RWPE2 (cell line): ENCODE measurements at places on chromosomes 5 and 9.

GRCh38 chr5:18745988-18746615 is 1111.8 kb downstream of the TAF11L14 start:
- no peak for DNase-seq

- DNase-seq: no peak
Measured at GRCh38 chr9:129781981-129782380, 21.0 kb upstream of the TOR1B start.

GRCh38 chr9:87062746-87063145 is 115.4 kb upstream of the GAS1 start:
- DNase-seq: no peak

GRCh38 chr5:175922192-175922885 is 45.8 kb downstream of the THOC3 start:
- DNase-seq: no peak

DNA sequence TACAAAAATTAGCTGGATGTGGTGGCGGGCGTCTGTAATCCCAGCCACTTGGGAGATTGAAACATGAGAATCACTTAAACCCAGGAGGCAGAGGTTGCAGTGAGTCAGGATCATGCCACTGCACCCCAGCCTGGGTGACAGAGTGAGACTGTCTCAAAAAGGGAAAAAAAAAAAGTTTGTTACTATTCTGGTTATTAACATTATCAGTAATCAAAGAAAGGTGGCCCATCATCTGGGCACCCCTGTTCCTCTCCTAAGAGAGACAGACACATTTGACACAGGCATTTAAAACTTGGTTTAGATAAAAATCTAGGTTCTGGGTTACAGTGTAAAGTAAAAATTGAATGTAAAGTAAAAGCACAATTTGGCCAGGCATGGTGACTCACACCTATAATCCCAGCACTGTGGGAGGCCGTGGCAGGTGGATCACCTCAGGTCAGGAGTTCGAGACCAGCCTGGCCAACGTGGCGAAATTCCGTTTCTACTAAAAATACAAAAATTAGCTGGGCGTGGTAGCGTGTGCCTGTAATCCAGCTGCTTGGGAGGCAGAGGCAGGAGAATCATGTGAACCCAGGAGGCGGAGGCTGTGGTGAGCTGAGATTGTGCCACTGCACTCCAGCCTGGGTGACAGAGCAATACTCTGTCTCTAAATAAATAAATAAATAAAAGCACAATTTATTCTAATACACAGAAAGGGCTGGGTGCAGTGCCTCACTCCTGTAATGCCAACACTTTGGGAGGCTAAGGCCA is 16.7 kb upstream of the PHYHD1 start:
- DNase-seq: no peak

DNA sequence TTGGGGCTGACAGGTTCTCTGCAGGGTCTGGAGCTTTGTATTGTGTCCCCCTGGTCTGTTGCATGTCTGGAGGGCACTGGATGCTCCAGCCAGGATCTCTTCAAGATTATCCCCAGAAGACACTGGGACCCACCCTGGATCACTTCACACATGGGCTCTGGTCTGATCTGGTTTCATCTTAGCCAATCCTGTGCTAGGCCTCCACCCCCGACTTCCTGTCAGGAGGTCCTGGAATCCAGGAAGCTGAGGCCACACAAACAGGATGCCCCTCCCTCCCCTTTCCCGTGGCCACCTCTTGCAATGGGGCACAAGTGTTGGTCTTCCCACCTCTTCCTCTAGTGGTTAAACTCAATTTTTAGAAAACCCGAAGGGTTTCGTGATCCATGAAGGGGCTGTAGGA is 242.6 kb upstream of the MVB12B start:
- no peak for DNase-seq

- DNase-seq: no peak
Measured at GRCh38 chr5:176180339-176180738, 57.9 kb upstream of the SIMC1 start.

DNA sequence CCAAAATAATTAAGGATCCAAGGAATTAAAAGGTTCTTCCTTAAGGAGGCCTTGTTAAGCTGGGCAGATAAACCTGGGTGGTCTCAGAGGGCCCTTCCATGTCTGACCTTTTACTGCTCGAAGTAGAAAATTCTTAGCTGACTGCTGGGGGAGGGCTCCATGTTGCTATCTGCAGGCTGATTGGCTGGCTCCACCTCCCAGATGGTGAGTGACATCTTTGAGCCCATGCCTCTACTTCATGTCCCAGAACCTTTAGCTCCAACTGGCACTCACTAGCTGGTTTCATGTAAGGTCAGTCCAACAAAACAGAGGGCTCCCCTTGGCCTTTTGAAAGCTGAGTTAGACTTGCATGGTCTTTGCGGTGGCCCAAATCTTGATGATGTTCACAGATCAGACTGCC is 188.2 kb downstream of the PAX5 start:
- no peak for DNase-seq

- DNase-seq: peak; percentile 89
Measured at GRCh38 chr5:128349044-128349858, 188.8 kb downstream of the FBN2 start.

DNA sequence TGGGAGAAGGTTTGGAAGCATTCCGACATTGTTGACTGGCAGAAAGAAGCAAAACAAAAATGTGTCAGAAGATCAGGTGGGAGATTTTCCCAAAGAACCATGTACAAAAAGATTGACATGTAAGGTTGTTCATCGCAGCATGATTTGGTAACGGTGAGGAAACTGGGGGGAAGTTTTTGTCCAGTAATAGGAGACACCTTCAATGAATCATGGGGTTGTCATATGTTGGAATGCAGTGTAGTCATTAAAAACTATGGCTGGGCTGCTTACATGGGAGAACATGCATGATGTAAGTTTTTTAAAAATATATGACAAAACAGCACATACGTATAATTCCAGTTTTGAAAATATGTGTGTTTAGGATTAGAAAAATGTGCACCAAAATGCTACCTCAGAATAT is 50.5 kb downstream of the HSD17B3 start:
- no peak for DNase-seq

GRCh38 chr5:177426566-177427210 is at the start of gene GRK6:
Gene GRK6, plus strand, starts transcription at chr5:177426676. Its CDS starts 170 bp downstream, at chr5:177426846.
- DNase-seq: peak; percentile 73

DNA sequence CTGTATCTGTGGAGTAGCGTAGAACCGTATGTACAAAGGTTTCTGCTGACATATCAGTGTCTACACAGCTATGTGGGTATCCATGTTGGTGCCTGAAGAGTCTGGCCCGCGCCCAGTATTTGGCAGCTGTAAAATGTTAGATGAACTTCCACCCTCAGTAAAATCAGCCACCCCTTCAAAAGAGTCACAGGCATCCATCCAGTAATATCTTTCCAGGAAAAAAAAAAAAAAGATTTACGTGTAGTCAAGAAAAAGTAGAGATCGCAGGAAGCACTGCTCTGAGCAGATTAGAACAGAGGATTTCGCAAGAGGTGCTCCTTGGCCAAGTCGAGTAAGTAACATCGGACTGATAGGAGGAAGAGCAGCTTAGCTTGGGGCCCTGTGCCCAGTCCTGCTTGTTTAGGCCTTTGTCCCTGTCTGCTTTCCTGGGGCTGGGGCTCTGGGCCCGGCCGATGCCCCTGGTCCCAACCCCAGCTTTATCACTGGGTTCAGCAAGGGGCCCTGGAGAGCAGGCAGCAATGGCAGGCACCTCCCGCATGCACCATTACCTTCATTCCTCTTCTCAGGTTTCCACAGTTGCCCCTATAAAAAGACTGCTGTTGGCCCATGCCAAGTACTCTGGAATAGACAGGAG is 21.2 kb downstream of the DAPK1 start:
- DNase-seq: no peak

DNA sequence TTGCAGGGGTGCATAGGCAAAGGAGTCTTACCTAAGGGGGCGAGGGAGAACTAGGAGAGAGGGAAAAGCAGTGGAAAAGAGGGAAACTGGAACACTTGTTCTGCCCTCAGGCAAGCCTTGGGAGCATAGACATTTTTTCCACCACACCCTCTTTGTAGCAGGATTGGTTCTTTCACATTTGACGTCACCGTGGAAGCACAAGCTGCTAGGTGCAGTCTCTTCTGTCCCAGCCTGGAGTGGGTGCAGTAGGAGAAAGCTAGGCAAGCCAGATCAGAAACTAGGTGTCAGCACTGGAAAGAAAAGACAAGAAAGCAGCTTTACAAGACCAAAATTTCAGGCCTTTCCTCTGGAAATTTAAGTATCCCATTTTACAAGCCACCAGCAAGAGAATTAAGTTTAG is 440.4 kb downstream of the EFNA5 start:
- DNase-seq: no peak

- DNase-seq: no peak
Measured at GRCh38 chr5:171965745-171966144, 40.7 kb downstream of the FBXW11 start.

GRCh38 chr9:77218612-77219011 is 41.3 kb downstream of the VPS13A start:
- no peak for DNase-seq

GRCh38 chr5:154779105-154779504 is 23.9 kb downstream of the LARP1 start:
- no peak for DNase-seq

DNA sequence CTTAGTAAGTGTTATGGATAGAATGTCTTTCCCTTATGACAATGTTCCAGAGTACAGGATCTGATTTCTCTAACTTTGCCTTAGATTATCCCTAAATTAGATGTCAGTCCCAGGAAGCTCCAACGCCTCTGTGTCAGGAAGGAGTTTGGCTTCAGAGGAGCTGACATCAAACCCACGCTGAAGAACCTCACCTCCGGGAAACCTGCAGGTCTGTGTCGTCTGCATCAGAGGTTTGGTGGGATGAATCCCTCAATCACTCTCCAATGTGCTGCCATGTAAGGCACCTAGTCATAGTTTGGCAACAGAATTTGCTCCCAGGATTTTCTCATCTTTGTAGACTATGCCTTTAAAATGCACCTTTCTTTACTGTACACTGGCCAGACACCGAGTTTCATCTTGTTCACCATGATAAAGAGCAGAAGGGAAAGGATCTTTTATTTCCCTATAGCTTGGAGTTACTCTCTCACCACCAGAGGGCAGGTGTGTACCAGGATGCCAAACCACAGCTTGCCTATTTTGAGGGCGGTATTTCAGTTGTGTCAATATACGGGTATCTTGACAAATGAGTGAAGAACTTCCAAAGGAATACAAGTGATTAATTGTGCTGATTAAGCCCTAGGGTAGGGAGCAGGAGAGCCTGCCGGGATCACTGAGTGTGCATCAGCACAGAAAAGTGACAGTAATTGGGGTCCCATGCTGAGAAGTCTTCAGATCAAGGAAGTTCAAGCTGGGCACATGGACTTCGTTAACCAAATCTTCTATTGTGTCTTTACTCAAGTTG is 23.4 kb downstream of the MINAR2 start:
- DNase-seq: no peak

- DNase-seq: no peak
Measured at GRCh38 chr9:101435601-101436079, at the start of gene ALDOB. Gene ALDOB, minus strand, starts transcription at chr9:101435774. Its CDS starts 4,887 bp downstream, at chr9:101430887.

GRCh38 chr5:173866858-173867679 is 21.1 kb upstream of the CPEB4 start:
- no peak for DNase-seq

DNA sequence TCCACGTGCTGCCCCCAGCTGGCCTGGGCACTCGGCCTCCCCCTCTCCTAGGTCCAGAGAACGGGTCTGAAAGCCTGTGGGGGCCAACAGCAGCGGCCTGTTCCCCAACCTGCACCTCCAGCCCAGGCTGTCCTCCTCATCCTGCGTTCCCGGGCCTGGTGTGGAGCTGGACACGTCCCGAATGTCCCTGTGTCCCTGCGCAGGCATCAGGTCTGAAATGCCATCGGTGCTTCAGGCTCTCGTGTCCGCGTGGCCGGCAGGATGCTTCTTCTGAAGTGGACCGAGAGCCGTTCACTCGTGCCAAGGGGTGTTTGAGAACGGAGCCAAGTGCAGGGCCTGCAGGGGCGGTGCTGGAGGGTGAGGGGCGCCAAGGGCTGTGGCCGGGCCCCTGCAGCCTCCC is 24.7 kb upstream of the UBAC1 start:
- no peak for DNase-seq

- no peak for DNase-seq
Measured at GRCh38 chr5:95821110-95822021, 1.2 kb downstream of the GLRX start.

DNA sequence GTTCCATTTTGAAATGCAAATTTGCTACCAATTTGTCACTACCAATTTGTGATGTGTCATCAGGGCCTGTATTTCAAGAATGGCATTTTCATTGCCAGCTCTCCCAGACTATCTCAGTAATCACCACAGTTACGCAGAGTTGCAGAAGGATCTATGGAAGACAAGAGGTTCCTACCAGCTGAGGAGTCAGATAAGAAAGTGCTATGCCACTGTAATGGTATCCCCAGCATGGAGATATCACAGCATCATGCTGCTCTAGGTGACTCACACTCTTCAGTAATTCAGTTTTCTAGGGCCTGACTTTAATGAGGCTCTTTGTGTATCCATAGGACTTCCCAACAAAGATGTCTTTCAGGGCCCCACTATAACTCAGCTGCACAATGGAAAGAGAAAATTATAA is 490.3 kb downstream of the ARHGEF28 start:
- no peak for DNase-seq

GRCh38 chr5:150503977-150504620 is 3.8 kb upstream of the NDST1 start:
- DNase-seq: no peak

GRCh38 chr9:131826966-131827525 is 87.2 kb upstream of the RAPGEF1 start:
- no peak for DNase-seq

DNA sequence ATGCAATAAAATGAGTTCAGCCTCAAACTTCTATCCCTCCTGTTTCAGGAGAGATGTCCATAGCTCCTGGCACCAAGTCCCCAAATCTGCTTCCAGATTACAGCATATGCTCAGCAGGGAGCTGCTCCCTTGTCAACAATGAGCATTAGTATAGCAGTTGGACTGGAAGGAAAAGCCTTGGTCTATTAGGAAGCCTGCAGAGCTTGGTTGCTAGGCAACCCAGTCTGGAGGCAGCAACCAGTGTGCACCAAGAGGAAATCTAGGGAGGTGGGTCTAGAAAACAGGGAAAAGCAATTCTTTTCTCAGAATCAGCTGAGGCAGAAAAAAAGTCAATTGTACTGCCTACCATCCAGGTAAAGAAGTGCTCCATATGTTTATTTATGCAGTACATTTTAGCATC is 229.5 kb upstream of the NMUR2 start:
- no peak for DNase-seq

DNA sequence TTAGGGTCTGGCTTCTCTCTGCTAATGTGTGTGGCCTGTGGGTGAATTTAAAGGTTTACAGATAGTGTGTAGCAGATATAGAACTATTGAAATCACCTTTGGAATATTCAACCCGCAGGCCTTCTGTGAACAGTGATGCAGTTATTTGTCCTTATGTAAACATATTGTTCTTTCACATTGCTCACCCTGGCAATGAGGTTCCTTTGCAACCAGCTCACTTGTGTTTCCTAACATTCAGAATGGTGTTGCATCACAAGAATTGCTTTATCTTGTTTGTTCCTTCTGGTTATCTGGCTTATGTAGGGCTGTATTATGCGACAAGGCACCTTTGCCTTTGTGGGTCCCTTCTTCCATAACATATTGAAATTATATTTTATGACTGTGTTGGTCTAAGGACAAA is 370.3 kb downstream of the NNT start:
- DNase-seq: no peak

GRCh38 chr5:110354915-110355644 is 371.4 kb downstream of the TMEM232 start:
- no peak for DNase-seq
